ENCODE measurements at places on chromosomes 16 and 17.

DNA sequence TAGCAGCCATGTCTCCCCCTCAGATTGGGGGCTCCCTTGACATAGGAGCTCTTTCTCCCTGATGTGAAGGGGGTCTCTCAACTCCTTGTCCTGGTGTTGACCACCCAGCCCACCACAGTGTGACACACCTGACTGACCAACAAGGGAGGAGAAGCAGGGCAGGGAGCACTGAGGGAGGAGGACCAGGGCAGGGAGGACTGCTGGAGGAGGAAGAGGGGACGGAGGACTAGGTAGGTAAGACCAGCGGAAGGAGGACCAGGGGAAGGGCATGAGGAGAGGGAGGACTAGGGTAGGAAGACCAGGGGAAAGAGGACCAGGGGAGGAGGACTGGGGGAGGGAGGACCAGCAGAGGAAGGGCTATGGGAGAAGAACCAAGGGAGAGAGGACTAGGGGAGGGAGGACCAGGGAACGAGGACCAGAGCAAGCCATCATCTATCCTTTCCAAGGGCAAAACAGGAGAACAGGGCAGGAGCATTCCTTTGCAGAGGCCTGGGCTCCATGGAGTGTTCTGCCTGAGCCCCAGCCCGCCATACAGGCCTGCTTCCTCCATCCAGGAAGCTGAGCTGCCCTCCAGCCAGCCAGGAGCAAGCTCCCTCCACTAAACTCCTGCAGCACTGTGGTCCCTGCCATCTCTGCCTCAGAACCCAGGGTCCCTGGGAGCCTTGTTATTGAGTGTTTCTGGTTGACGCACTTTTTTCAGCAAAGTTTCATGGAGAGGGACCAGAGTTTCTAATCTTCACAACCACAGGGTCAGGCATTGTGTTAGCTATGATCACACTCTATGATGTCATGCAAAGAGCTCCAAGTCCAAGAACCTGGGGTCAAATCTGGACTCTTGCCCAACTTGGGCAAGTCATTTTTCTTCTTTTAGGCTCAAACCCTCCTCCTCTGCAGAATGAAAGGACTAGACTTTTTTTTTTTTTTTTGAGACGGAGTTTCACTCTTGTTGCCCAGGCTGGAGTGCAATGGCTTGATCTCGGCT is 15.4 kb upstream of the KRT17 start:
- DNase-seq: no peak

DNA sequence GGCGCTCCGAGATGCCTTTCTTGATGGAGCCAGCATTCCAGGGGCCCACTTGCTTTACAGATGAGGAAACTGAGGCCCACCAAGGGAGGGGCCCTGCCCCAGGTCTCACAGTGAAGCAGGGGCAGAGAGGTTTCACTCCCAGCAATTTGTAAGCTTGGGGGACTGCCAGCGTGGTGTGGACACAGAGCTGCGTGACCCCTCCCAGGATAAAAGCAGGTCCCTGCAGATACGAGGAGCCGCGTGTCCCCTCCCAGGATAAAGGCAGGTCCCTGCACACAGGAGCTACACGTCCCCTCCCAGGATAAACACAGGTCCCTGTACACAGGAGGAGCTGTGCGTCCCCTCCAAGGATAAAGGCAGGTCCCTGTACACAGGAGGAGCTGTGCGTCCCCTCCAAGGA is 11.7 kb downstream of the JPH3 start:
- no peak for DNase-seq

- no peak for DNase-seq
Measured at GRCh38 chr17:50657627-50658026, 22.9 kb downstream of the ABCC3 start.

DNA sequence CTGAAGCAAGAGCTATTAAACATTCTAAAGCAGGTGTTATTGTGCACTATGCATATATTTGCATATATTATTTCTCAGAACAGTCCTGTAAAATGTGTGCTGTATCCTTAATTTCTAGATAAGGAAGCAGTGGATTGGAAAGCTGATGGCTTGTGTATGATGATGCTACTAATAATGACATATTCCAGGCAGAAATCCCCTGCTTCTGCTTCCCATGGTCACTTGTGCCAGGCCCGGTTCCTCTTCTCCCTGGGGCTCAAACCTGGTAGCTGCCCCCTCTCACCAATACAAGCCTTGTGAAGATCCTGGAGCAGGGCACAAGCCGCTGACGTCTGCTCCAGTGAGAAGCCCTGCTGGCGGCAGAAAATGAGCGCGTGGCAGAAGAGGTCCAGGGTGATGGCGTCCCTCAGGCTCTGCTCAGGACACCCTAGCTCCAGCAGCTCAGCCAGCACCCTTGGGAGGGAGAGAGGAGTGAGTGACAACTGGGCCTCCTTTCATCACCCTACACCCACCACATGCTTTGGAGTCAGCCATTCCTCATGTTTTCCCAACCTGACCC is 1.8 kb downstream of the CFAP119 start:
- no peak for DNase-seq

Measured in WERI-Rb-1 (cell line).